Fibroblast of gingiva (primary cell): ENCODE measurements at places on chromosomes 12 and 14.

DNA sequence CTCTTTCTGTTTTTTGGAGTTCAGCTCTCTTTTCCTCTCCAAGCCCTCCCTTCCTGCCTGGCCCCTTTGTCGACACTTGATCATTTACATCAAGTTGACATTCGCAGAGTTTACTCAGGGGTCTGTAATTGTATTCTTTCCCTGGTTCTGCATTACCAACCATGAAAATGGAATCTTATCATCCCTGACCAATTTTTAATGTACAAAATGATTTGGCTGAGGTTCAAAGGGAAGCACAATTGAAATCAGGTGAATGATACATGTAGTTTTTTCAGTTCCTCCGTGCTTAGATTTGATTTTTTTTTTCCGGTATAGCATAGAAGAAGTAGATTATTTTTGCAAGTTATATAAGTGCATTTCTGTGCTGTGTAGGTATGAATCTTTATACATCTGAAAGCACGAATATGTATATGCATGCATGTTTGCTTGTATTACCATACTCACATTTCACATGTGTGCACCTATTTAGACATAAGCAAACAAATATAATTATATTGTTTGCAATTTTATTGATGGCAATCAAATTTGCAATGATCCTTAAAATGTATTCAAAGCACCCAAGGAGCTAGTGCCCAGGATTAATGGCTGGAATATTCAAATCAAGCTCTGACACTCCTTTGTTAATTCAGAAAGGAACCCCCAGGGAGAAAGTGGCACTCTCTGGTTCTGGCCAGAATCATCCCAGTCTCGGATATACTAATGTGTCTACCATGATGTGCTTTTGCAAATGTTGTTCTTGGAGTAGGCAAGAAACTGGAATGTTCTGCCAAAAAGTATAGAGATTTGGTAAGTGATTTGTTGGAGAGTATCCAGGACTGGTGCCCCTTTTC is 189.3 kb downstream of the VRK1 start:
- no peak for DNase-seq

- DNase-seq: peak; percentile 14
Measured at GRCh38 chr14:54253195-54253947, 143.4 kb upstream of the CDKN3 start.

- DNase-seq: no peak
Measured at GRCh38 chr14:94938016-94938415, 168.1 kb upstream of the GSC start.

DNA sequence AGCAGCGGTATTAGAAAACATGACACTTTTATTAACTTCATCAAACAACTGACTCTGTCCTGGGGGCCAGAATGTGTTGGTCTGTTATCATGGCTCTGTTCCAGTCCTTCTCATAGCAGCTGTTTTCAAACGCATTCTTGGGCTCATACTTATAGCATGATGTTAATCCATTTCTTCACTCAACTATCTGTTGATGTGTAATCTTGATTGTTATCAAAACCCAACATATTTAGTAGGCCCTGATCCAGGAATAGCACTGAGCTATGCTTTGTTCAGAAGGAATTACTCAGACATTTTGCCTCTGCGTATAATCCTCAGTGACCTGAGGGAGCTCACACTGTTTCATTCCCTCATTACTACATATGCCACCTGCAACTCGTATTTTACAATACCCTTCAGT is 315.9 kb downstream of the BMP4 start:
- DNase-seq: no peak

- no peak for DNase-seq
Measured at GRCh38 chr14:105168979-105169507, 467 bp upstream of the JAG2 start.

- DNase-seq: no peak
Measured at GRCh38 chr14:95146079-95146771, 11.1 kb downstream of the DICER1 start.

DNA sequence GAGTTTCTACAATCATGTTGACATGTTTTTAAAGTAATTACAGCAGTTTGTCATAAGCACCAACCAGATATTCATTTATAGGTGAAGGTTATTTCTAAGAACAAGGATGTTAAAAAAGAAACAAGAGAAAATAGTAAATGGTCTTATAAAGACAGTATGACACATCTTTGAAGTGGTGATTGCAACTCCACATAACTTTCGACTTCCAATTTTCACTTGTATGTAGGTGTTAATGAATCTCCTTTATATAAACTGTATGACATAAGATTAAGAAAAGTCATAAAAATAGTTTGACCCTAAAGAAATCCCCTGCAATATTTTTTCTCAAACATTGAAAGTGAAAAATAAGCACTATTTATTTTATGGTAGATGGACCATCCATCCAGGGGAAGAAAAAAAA is 144.8 kb upstream of the PTPRQ start:
- DNase-seq: no peak

DNA sequence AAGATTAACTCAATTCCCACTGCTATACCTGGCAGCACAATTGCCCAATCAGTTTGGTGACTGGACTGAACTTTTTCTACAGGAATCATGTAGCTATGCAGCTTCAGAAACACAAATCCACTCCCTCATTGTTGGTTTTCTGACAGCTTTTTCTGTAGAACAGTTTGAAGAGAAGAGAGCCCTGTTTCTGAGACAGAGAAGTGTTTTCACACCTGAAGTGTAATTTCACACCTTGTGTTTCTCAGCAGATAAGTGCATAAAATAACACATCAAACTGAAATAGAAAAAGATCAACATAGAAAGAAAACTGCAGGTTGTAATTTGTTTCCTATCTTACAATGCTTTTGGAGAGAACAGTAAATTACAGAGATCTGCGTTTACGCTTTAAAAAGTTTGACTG is 335.6 kb downstream of the SNAPC1 start:
- no peak for DNase-seq

DNA sequence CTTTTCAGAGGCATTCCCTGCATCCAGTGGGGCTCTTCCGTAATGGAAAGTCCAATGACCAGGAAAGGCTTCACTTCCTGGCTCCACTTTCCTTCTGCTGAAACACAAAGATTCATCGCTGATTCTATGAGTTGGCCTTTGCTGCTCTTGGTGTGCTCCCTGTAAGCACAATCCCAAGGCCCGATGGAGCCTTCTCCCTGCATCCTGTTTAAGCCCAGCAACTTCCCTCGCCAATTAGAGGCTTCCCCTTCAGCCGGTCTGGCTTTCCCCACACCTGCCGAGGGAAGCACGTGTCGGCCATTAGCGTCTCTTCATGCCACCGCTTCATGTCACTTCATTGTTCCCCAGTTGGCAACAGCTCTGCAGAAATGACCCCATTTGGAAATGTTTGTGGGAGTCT is 693.9 kb downstream of the MED13L start:
- no peak for DNase-seq

- no peak for DNase-seq
Measured at GRCh38 chr14:56953884-56954283, 143.6 kb upstream of the OTX2 start.

DNA sequence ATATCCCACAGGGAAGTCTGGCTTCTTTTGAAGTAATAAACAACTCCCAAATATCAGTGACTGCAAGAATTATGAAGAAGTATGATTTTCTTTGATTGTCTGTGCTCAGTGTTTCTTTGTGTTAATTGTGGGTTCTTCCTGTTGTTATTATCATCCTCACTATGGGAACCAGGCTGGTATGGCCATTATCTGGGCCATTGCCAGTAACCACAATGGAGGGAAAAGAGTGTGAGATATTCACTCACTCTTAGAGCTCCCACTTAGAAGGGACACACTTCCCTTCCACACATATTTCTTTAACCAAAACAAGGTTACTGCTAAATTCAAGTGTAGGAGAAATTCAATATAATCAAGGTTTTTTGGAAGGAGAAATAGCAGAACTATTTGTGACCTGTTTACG is 503.7 kb downstream of the SLC6A15 start:
- no peak for DNase-seq

DNA sequence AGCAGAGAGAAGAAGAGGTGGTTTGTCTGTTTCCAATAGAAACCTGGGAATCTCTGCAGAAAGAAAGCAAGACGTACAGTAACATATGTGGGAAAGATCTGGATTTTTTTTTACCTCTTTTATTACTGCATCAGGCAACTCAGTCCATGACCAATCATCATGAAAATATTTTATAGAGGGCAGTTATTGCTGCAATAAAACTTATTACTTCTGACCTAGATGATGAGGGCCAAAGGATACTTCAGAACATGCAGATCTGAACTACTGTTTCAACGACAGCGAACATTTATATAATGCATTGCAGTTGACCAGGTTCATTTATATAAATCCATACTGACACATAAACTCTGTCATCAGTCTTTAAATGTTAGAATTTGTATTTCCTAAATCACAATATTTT is 67.7 kb downstream of the STAB2 start:
- no peak for DNase-seq

DNA sequence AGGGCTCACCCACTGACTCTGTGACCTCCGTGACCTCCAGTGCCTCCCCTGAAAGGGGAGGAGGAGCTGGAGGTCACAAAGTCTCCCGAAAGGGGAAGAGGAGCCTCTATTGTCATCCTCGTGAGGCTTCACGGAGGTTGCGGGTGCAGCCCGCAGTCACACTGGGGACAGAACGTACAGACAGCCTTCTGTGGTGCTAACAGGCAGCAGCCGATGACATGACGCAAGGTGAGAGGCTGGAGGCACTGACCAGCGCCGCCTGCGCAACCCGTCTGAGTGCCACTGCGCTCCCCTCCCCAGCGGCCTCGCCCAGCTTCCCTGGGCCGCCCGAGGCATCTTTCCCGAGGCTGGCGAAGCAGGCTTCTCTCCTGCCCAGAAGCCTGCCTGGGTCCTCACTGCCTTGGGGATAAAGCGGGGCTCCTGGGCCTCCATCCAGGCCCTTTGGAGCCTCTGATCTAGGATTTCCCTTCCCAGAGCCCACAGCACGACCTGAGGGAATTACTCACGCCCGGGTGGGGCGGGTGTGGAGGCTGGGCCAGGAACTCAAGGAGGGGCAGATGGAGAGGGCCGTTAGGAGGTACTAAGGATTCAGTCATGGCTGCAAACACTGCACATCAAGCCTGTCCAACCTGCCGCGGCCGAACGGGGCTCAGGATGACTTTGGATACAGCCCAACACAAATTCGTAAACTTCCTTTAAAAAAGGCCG is 12.3 kb upstream of the LBHD2 start:
- DNase-seq: no peak

DNA sequence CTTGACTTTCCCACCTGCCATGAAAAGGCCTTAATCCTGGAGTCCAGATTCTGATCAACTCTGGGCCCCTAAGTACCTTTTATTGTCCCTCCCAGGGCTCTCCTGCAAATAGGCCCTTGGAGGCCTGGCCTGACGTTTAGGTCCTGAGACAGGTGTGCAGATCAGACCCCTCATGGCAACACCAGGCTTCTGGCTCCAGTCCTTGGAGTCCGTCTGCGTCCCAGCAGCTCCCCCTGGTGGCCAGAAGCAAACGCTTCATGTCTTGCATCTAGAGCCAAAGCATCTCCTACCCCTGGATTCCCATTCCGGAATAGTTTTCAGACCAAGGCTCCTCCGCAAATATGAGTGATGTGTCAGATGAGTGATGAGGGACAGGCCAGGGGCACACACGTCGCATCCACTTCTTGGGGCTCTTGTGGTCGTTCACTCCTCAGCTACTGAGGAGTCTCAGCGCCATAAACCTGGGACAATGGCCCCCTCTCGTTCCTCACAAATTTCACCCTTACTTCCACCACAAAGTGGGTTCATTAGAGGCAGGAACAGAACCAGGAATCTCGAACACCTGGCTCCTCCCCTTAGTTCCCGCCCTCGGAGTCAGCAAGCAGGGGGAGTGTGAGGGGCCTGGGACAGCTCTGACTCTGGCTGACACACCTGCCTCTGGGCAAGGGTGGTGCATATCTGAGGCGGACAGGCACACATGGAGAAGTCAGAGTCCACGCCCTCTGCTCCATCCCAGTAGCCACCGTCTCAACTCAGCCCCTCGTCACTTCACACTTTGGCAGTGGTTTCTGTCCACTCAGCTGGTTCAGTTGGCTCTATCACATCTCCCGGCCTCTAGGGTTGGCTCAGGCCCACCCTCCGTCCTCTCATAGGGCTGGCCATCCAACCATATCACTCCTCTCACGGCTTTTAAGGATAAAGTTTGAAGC is 77.9 kb upstream of the PWP1 start:
- peak; percentile 56 for DNase-seq

DNA sequence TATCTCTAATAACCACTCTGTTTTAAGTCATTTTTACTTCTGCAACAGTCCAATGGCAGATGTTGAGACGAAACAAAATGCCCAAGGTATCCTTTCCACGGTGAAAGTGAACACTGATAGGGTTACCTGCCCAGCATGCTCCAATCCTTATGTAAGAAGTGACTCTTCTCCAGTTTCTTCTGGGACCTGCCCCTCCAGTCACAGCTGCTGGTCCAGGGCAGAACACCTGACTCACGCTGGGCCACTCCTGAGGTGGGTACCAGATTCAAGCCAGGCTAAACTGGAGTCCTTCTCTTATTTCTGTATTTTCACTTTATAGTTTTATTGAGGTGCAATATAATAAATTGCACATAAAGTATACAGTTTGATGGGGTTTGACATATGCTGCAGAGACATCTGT is 16.7 kb downstream of the NT5DC3 start:
- DNase-seq: no peak

DNA sequence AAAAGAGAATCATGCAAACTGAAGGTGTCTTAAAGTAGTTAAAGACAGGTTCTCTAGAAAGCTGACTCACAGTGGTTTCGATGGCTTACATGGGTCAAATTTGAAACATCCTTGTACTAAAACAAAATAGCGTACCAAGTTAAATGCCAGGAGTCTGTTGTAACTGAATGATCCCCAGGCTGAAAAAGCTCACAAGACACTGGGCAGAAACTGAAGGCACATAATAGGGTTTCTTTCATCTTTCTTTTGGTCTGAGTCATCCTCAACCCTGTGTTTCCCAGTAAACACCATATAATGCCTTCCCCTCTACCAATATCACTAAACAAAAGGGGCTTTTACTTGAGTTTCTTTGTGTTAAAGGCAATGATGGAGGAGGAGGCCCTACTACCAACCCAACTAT is 12.8 kb downstream of the ZFYVE1 start:
- peak; percentile 82 for DNase-seq

GRCh38 chr12:52993558-52993869 is 12.7 kb upstream of the EIF4B start:
- no peak for DNase-seq

GRCh38 chr12:14931359-14931758 is 7.0 kb downstream of the ERP27 start:
- peak; percentile 90 for DNase-seq
